Activated CD8-positive, alpha-beta T cell treated with anti-CD3 and anti-CD28 coated beads for 36 hours (primary cell): ENCODE measurements at places on chromosomes 1 and 21. TPM values are rescaled to one million over a fixed set of nuclear protein-coding genes. Genes with fewer than 3 reads are reported as not detected.

DNA sequence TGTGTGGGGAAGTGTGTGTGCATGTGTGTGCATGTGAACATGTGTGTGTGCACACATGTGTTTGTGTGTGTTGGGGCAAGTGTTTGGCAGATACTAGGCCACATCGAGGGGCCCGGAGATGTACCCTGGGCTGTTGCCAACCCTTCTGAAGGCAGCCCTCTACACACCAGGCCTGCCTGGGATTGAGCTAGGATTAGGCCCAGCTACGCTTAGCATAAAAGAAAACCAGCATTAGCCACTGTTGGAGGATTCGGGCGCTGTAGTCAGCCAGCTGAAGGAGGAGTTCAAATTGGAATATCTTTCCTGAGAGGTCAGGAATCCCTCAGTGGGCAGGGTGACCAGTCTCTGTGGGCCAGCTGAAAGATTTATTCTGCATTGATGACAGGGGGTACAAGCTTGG is 10.6 kb upstream of the ALX3 start:
- H3K27me3 ChIP-seq: peaks cover 43% of the 10 kb centered on the region
- H3K36me3 ChIP-seq: no peaks in the 10 kb centered on the region
- H3K4me1 ChIP-seq: peaks cover 7% of the 10 kb centered on the region
- H3K27ac ChIP-seq: no peak overlapping the region

- no peaks in the 10 kb centered on the region for H3K4me1 ChIP-seq
- H3K4me3 ChIP-seq: no peak overlapping the region
- no peak overlapping the region for H3K27ac ChIP-seq
- H3K36me3 ChIP-seq: peaks cover 2% of the 10 kb centered on the region
Measured at GRCh38 chr1:14037101-14037847, 337.3 kb downstream of the PRDM2 start.

GRCh38 chr1:61135291-61135690 is 52.9 kb downstream of the NFIA start:
- no peak overlapping the region for H3K27ac ChIP-seq
- H3K4me1 ChIP-seq: peaks cover 6% of the 10 kb centered on the region
- no peak for DNase-seq
- no peak overlapping the region for H3K4me3 ChIP-seq

MARK1 gene
- total RNA-seq: not detected

GRCh38 chr1:222898191-222898527 is 83.3 kb downstream of the DISP1 start:
- H3K27me3 ChIP-seq: no peaks in the 10 kb centered on the region
- peak overlapping the region; percentile 64 for H3K4me3 ChIP-seq
- peaks cover 22% of the 10 kb centered on the region for H3K4me1 ChIP-seq
- peaks cover 3% of the 10 kb centered on the region for H3K36me3 ChIP-seq
- no peak for DNase-seq

GRCh38 chr1:199857108-199857507 is 170.4 kb upstream of the NR5A2 start:
- H3K4me3 ChIP-seq: no peak overlapping the region
- DNase-seq: no peak
- H3K27ac ChIP-seq: no peak overlapping the region
- H3K4me1 ChIP-seq: peaks cover 5% of the 10 kb centered on the region
- H3K36me3 ChIP-seq: no peaks in the 10 kb centered on the region

HRNR gene
- not detected for total RNA-seq

- no peak overlapping the region for H3K4me3 ChIP-seq
- no peaks in the 10 kb centered on the region for H3K36me3 ChIP-seq
- H3K27ac ChIP-seq: no peak overlapping the region
- H3K27me3 ChIP-seq: peaks cover 23% of the 10 kb centered on the region
- no peaks in the 10 kb centered on the region for H3K4me1 ChIP-seq
Measured at GRCh38 chr1:200072636-200073285, 45.3 kb downstream of the NR5A2 start.

DNA sequence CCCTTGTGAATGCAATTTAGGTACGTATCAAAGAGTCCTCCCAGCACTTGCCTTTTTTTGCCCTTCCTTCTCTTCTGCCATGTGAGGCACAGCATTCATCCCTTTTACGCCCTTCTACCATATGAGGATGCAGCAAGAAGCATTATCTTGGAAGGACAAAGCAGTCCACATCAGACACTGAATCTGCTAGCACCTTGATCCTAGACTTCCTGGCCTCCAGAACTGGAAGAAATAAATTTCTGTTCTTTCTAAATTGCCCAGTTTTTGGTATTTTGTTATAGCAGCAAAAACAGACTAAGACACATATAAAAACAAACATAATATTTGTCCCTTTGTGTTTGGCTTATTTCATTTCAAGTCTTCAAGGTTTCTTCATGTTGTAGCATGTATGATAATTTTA is 20.1 kb downstream of the EPS15 start:
- H3K4me1 ChIP-seq: peaks cover 54% of the 10 kb centered on the region
- no peaks in the 10 kb centered on the region for H3K27me3 ChIP-seq
- peaks cover 21% of the 10 kb centered on the region for H3K36me3 ChIP-seq
- no peak overlapping the region for H3K27ac ChIP-seq

DNA sequence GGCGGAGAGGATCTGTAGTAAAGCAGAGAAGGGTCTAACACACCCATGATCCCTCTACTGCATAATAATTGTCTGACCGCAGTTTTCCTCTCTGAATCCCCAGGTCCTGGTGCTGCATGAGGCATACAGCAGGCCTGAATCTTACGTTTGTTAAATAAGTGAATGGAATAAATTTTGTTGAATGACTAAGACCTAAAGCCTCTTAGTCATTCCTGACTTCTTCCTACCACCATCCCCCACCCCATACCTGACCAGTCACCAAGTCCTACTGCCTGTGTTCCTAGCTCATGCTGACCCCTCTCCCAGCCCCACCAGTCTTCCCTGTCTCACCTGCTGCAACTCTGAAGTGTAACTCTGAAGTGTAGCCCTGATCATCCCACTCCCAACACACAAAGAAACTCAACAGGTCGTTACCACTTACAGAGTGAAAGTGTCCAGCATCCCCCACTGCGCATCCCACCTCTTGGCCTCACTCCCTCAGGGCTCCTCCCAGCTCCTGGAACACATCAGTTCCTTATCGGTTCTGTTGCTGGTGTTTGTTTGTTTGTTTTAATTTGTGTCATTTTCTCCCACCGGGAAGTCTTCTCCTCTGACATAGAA is 9.7 kb downstream of the GJA5 start:
- no peaks in the 10 kb centered on the region for H3K4me1 ChIP-seq
- H3K36me3 ChIP-seq: no peaks in the 10 kb centered on the region
- no peak overlapping the region for H3K27ac ChIP-seq
- peaks cover 2% of the 10 kb centered on the region for H3K27me3 ChIP-seq
- no peak for DNase-seq

- H3K36me3 ChIP-seq: no peaks in the 10 kb centered on the region
- DNase-seq: no peak
- H3K27ac ChIP-seq: no peak overlapping the region
- peaks cover 11% of the 10 kb centered on the region for H3K27me3 ChIP-seq
- no peak overlapping the region for H3K4me3 ChIP-seq
Measured at GRCh38 chr1:170318736-170319135, 173.0 kb downstream of the NTMT2 start.

CD53 gene
- 257 TPM for total RNA-seq

DNA sequence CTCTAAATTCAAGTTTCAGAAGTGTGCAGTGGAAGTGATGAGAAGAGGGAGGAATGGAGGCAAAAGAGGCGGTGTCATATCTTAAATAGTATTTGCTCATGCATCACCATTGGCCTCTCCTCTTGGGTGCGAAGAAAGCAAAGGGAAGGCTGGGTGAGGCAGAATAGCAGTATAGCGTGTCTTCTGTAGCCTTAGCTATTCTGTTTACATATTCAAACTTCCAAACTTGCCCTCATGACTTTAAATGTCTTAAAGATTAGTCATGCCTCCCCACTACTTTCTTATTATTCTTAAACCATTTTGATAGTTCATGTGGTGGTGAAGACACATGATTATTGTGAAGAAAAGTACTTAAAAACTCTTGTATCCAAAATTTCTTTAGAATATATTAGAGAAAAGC is 104.6 kb upstream of the TENT5C start:
- H3K4me3 ChIP-seq: no peak overlapping the region
- H3K27ac ChIP-seq: no peak overlapping the region
- no peaks in the 10 kb centered on the region for H3K27me3 ChIP-seq

NHLH1 gene
- total RNA-seq: 0.22 TPM
